ENCODE measurements at places on chromosomes 12 and 14.

DNA sequence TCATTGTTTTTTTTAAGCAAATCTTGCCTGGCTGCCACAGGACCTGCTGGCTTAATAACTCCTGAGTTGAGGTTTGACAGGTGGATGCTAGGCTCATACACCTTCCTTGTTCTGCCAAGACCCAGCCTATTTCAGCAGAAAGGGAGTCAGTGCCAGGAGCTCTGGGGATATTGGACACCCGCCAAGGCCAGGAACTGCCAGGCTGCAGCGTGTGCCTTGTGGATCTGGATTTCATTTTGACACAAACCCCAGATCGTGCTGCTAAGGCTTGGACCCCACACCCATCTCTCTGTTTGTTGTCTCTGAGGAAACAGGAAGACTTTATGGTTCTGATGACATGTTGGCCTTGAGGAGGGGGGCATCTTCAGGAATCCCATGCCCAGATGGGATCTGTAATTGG lies 44.4 kb upstream of the PRIMA1 start:
- DNase-seq: no peak

DNA sequence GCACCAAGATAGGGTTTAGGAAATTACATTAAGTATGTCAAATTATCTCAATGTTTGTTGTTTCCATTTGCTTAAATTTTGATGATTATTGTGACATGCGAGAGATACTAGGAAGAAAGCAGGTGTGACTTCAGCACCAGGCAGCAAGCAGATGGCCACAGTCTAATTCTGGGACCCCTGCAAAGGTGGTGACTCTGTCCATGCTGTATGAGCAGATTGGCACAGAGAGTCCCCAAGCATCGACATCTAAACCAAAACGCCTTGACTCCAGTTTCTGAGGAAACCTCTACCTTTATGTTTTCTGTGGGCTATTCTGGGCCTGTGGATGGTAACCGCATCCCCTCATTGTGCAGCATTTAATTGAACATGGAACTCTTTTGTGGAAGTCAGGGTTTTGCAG lies 670.1 kb upstream of the TMEM132C start:
- no peak for DNase-seq

GRCh38 chr14:37056473-37056872 lies 115.9 kb downstream of the SLC25A21 start:
- DNase-seq: no peak

- no peak for DNase-seq
Measured at GRCh38 chr14:105022276-105022670, 1.4 kb upstream of the CDCA4 start.

DNA sequence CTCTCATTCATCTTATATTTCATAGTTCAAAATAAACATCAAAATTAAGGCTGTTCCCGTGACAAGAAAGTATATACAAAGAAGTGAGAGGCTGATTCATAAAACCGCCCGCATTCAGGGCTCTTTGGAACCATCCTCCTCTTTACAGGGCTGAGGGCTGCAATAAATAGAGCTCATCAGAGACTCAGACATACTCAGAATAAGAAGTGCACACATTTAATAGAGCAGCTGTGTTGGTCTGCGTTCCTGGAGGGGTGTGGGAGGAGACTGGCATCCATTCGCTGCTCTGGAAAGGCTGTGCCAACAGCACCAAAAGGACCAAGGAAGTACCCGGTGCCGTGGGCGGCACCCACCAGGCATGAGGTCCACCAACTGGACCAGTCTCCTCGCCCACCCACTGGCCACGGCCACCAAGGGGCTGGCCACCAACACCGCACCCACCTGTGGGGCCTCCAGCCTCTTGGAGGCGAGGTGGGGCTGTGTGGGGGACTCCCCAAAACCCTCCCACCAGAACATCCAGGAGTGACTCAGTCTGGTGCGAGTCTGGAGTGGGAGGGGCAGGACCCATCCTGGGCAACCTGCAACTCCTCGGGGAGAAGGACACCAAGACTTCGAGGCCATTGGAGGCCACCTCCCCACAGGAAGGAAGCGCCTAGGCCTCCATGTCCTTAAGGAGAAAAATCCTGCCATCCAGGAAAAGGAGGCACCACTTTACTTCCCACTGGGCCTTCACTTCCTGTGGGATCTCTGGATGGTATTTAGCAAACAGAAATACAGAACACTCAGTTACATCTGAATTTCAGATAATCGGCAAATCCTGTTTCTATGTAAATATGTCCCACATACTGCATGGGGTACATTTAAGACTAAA lies 32.7 kb downstream of the VCPKMT start:
- no peak for DNase-seq

DNA sequence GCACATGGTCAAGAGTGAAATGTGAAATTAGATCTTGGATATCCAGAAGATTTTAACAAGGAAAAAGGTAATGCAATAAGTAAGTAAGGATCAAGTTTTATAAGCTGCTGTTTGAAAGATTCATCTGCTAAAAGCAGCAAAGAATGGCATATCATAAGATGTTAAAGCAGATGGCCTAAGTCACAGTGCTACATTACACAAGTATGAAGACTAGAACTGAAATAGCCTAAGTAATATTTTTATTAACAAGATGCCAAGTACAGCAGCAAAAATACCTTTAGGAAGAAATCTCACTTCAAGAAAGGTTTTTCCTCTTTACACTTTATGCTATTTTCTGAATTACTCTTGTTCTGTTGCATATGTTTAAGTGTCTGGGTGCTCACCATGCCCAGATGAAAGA lies 414.1 kb downstream of the MDGA2 start:
- DNase-seq: no peak

DNA sequence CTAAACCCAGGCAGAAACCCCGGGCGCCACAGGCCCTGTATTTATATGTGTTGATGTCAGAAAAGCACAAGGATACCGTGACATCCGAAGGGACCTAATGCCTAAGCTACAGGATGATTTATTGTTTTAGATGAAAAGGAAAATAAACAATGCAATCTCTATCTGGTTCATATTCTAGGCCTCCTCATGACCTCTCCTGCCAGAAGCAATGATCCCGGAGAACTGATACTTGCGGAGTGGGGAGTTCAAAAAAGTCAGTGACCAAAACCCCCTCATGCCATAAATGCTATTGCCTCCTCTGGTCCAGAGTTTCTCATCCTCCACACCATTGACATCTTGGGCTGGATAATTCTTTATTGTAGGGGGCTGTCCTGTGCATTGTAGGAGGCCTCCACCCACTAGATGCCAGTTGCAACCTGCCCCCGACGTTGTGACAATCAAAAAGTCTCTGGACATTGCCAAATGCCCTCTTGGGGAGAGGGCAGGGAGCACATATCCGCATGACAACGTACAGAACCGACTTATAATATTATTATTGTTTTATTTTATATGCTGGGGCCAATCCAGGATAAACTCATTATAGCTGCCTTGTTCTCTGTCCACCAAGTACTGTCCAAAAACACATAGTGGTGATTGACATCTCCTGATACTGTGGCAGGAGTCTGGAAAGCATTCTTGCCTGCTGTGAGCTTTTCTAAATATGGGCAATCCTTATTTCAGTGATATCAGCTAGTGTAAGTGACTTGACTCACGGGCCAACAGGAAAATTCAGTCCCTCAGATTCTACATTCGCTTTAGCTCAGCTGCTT lies 1.1 kb upstream of the CSRP2 start:
- DNase-seq: no peak

GRCh38 chr12:95318071-95318545 lies 100.5 kb downstream of the VEZT start:
- DNase-seq: peak; percentile 42

- no peak for DNase-seq
Measured at GRCh38 chr12:55979069-55979468, 5.2 kb downstream of the RAB5B start.

- DNase-seq: no peak
Measured at GRCh38 chr14:43306053-43306452, 1201.0 kb downstream of the FSCB start.

GRCh38 chr12:45725631-45726602 lies 3.6 kb upstream of the ARID2 start:
- peak; percentile 55 for DNase-seq

DNA sequence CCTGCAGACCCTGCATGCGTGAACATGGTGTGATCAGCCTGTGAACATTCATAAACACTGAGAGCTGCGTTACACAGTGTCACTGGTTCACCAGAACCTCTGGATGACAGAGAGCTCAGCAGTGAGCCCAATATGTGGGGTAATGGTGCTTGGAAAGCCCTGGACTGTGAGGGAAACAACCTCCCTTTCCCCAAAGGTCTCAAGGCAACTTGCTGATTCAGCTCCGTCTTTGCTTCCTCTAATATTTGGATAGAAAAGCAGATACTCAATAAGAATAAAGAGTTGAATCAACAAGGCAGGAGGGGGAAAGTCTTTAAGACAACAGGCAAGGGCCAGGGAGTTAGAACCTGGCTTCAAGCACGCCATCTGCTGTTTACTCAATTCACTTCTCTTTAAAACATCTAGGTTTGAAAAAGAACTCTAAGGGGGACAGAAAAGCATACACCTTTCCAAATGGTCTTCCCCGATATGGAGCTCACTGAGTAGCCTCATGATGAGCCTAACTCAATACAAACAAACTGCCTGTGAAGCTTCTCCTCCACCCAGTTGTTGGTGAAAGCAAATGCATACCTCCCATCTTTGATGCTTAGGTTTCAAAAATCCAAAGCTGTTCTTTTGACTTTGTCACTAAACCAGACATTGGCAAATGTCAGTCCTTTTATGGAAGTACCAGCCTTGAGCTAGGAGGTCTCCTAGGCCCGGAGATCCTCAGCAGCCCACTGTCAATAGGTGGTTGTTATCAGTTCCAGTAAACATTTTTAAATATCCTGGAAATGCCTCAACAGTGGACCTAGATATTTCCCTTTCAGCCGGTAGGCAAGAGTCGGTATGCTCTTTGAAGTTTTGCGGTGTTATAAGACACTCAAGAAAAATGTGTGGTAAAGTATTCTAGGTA lies 76.1 kb downstream of the SAMD4A start:
- DNase-seq: no peak

DNA sequence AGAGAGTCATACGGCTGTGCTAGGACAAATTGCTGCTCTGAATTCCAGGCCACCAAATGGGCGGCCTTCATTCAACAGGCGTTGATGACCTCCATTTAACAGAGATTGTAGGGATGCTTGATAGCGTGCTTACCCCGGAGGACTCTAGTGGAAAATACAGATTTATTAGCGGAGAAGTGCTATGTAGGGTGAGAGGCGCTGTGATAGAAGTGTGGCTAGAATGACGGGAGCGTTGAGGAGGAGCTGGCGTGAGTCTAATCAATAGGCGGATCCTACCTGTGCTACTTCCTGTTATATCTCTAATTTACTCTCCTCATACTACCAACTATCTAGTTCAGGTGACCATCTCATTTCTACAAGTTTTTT lies 668 bp downstream of the MRPS35 start:
- no peak for DNase-seq

DNA sequence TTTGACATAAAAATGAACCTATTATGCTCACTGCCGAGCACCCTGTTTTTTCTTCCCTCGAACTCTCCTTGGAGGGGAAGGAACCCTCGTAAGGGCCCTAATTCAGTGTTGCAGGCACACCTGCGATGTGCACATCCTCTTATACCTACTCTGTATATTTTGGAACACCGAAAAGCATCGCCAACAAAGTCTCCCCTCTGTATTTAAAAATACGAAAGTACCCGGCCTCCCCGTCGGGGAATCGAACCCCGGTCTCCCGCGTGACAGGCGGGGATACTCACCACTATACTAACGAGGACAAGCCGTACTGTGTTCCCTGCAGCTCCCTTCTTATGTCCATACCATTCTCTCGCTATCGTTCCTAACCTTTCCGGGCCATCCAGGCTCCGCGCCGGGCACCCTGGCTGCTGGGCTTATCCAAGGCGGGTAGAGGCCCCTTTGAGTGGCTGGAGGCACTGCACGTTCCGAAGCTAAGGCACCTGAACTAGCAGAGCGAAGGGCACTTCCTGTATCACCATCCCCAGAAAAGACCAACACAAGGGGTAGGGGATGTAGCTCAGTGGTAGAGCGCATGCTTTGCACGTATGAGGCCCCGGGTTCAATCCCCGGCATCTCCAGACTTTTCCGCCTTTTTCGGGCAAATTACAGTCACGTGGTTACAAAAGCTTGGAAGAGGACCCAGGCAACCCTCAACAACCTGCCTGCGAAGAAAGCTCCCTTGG lies 25.1 kb upstream of the UBC start:
- no peak for DNase-seq
